ENCODE measurements at places on chromosomes 2 and 18. TPM values are rescaled to one million over a fixed set of nuclear protein-coding genes. Genes with fewer than 3 reads are reported as not detected.

IL1R1 gene
- 1.5 TPM for total RNA-seq

TUBB8B gene
- total RNA-seq: not detected

GALR1 gene
- total RNA-seq: 1.4 TPM

NTSR2 gene
- 1.7 TPM for total RNA-seq

DOK6 gene
- 39.6 TPM for total RNA-seq

ABCG8 gene
- total RNA-seq: 0.27 TPM

TET3 gene
- 22.0 TPM for total RNA-seq

ITGB6 gene
- 0.27 TPM for total RNA-seq

CROCC2 gene
- total RNA-seq: not detected

CIDEA gene
- not detected for total RNA-seq

ITPRID2 gene
- total RNA-seq: 62.5 TPM

FAM124B gene
- 5.2 TPM for total RNA-seq

LBX2 gene
- not detected for total RNA-seq
